ENCODE measurements at places on chromosomes 7 and 10. TPM values are rescaled to one million over a fixed set of nuclear protein-coding genes. Genes with fewer than 3 reads are reported as not detected.

GRCh38 chr7:1512781-1513656 is 8.8 kb upstream of the INTS1 start:
- H3K36me3 ChIP-seq: no peaks in the 10 kb centered on the region
- H3K4me3 ChIP-seq: no peak overlapping the region
- H3K27me3 ChIP-seq: no peaks in the 10 kb centered on the region
- H3K4me1 ChIP-seq: no peaks in the 10 kb centered on the region
- DNase-seq: peak; percentile 95

The FAS gene
- total RNA-seq: 27.4 TPM

DNA sequence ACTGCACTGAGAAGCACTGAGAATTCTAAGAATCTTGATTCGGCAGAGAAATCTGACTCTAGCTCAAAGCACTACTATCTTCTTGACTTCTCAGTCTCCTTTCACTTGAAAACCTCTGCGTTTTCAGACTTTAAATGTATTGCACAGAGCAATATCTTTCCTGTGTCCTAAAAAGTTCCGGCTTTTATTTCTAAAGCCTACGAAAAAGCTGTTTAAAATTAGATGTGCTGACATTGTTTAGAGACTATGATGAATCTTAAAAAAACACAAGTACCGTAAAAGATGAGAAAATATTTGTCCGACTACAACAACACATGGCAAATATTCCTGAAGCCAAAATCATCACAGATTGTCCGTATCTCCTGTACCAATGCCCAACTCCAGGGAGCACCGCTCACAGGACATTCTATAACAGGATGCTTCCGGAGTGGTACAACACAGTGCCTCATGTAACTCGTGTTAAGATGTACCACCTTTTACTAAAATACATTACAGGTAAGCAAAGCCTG is 136.9 kb downstream of the CUBN start:
- peak overlapping the region; percentile 0 for H3K27ac ChIP-seq
- no peaks in the 10 kb centered on the region for H3K27me3 ChIP-seq
- DNase-seq: no peak
- no peaks in the 10 kb centered on the region for H3K4me1 ChIP-seq
- peak overlapping the region; percentile 61 for H3K4me3 ChIP-seq

GRCh38 chr7:94324380-94325121 is 70.1 kb upstream of the COL1A2 start:
- no peak overlapping the region for H3K27ac ChIP-seq
- H3K36me3 ChIP-seq: no peaks in the 10 kb centered on the region
- peaks cover 1% of the 10 kb centered on the region for H3K4me1 ChIP-seq
- H3K27me3 ChIP-seq: no peaks in the 10 kb centered on the region
- no peak overlapping the region for H3K4me3 ChIP-seq

The PON3 gene
- 0.55 TPM for total RNA-seq

The SLC18A3 gene
- not detected for total RNA-seq

DNA sequence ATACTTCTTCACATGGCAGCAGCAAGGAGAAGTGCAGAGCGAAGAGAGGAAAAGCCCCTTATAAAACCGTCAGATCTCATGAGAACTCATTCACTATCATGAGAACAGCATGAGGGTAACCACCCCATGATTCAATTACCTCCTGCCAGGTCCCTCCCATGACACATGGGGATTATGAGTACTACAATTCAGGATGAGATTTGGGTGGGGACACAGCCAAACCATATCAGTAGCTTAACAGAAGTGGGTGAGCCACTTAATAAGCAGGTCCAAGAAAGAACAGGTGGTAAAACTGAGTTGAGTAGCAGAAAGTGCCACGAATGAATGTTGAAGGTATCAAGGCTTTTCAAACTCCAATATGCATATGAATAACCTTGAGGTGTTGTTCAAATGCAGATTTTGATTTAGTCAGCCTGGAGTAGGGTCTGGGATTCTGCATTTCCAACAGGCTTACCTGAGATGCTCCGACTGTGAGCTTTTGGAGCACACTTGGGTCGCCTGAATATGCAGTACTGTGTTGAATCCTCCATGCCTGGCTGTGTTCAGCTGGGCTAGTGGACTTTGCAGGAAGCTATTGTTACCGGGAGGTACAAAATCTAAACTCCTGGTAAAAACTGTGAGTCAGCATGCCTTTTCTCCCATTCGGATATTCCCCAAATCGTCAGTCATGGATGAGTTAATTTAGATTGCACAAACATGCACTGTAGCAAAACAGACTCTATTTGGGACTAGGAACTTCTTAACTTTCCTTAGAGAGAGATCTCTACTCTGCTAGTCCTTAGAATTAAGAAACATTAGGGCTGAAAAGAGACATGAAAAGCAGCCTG is 69.0 kb upstream of the PRKCQ start:
- H3K4me1 ChIP-seq: no peaks in the 10 kb centered on the region
- no peaks in the 10 kb centered on the region for H3K36me3 ChIP-seq
- no peaks in the 10 kb centered on the region for H3K27me3 ChIP-seq
- no peak for DNase-seq
- no peak overlapping the region for H3K4me3 ChIP-seq

DNA sequence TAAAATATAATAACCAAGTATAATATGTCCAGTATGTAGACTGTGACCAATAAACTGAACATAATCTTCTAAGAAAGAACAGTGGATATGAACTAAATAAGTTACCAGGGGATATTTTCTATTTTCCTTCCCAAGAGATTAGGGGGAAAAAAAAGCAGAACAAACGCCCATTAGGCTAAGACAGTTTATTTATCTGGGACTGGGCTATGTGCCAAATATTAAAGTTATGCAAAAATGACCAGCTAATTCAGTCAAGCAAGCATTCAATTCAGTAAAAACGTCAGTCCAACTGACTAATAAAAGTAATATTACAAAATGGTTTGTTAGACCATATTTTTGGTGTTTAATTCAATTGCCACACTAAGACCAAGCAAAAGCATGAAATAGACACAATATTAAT is 122.2 kb downstream of the TSPAN12 start:
- DNase-seq: no peak
- no peak overlapping the region for H3K4me3 ChIP-seq
- no peaks in the 10 kb centered on the region for H3K4me1 ChIP-seq
- H3K27me3 ChIP-seq: no peaks in the 10 kb centered on the region

- H3K4me3 ChIP-seq: no peak overlapping the region
- no peaks in the 10 kb centered on the region for H3K4me1 ChIP-seq
- no peak for DNase-seq
- no peak overlapping the region for H3K27ac ChIP-seq
These were observed 10.1 kb downstream of the AVPI1 start for GRCh38 chr10:97676770-97677581.

DNA sequence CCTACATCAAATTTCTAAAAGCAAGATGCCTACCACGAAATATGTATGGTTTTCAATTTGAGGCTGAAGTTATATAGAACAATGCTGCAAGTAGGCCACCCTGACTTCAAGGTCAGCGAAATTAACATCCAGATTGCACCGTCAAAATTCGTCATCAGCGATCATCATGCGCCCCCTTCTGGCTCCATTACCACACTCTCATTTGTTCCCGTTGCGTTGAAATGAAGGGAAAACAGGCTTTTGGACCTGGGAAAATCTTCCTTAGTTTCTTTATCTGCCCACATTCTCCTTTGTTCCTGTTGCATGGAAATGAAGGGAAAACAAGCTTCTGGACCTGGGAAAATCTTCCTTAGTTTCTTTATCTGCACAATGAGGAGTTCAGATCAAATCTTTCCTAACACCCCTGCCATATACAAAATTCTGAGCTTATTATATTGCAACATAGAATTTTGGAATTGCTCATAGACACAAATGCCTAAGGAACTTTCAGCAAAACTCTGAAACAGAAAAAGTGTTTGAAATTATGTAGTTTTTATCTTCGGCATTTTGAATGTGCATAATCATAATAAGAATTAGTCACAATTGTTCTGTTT is 98.2 kb upstream of the PRKCQ start:
- no peaks in the 10 kb centered on the region for H3K36me3 ChIP-seq
- no peaks in the 10 kb centered on the region for H3K4me1 ChIP-seq
- H3K27ac ChIP-seq: no peak overlapping the region
- peak; percentile 50 for DNase-seq
- no peak overlapping the region for H3K4me3 ChIP-seq

- no peaks in the 10 kb centered on the region for H3K4me1 ChIP-seq
- DNase-seq: peak; percentile 62
- no peaks in the 10 kb centered on the region for H3K36me3 ChIP-seq
- H3K4me3 ChIP-seq: no peak overlapping the region
- no peak overlapping the region for H3K27ac ChIP-seq
These were observed 25.3 kb upstream of the FOXL3 start for GRCh38 chr7:264541-265191.

All from aorta (tissue), 5 donors.